Activated CD4-positive, alpha-beta T cell treated with anti-CD3 and anti-CD28 coated beads, Interleukin-2, amount 10 ng/mL, durations not matched to agents 7 days and 5 days (primary cell): ENCODE measurements at places on chromosomes 3 and 15. TPM values are rescaled to one million over a fixed set of nuclear protein-coding genes. Genes with fewer than 3 reads are reported as not detected.

Gene CYP1A2
- total RNA-seq: not detected

Gene PXYLP1
- 12.1 TPM for total RNA-seq

Gene CD200
- 5.2 TPM for total RNA-seq

Gene SERINC4
- total RNA-seq: 0.37 TPM

Gene CCR8
- 0.74 TPM for total RNA-seq

Gene MYRIP
- not detected for total RNA-seq

Gene ULK4
- 21.0 TPM for total RNA-seq

Gene HACD3
- total RNA-seq: 31.3 TPM

Gene ITPKA
- total RNA-seq: not detected

Gene CTXN2
- total RNA-seq: not detected

Gene TMEM212
- not detected for total RNA-seq

Gene XXYLT1
- total RNA-seq: 7.8 TPM

Gene A4GNT
- total RNA-seq: not detected
